Stimulated activated CD8-positive, alpha-beta memory T cell treated with anti-CD3 and anti-CD28 coated beads, Interleukin-15, amount 100 ng/mL, for 4 hours (primary cell): ENCODE measurements at places on chromosomes 5 and 9.

DNA sequence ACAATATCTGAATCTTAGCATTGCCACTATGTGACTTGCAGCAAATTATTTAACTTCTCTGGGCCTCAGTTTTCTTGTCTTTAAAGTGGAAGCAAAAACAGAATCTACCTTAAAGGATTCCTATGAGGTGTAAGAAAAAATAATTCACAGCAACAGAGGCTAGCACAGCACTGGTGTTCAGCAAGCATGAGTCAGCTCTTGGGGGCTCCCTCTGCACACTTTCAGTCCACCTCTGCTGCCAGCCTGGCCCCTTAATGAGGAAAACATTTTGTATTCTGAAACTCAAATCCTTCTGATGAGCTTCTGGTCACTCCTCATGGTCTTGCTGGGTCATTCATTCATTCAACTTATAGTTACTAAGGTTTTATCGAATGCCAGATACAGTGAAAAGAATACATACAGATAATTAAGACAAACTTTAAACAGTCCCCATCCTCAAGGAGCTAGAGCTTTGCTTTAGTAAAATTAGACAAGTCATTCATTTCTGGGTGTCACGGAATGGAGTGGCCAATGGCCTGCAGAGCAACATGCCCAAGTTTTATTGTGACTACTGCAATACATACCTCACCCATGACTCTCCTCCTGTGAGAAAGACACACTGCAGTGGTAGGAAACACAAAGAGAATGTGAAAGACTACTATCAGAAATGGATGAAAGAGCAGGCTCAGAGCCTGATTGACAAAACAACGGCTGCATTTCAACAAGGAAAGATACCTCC lies 26.8 kb upstream of the IQGAP2 start:
- no peak for DNase-seq

- DNase-seq, result no peak
Measured at GRCh38 chr5:143213851-143214363, 189.6 kb downstream of the NR3C1 start.

DNA sequence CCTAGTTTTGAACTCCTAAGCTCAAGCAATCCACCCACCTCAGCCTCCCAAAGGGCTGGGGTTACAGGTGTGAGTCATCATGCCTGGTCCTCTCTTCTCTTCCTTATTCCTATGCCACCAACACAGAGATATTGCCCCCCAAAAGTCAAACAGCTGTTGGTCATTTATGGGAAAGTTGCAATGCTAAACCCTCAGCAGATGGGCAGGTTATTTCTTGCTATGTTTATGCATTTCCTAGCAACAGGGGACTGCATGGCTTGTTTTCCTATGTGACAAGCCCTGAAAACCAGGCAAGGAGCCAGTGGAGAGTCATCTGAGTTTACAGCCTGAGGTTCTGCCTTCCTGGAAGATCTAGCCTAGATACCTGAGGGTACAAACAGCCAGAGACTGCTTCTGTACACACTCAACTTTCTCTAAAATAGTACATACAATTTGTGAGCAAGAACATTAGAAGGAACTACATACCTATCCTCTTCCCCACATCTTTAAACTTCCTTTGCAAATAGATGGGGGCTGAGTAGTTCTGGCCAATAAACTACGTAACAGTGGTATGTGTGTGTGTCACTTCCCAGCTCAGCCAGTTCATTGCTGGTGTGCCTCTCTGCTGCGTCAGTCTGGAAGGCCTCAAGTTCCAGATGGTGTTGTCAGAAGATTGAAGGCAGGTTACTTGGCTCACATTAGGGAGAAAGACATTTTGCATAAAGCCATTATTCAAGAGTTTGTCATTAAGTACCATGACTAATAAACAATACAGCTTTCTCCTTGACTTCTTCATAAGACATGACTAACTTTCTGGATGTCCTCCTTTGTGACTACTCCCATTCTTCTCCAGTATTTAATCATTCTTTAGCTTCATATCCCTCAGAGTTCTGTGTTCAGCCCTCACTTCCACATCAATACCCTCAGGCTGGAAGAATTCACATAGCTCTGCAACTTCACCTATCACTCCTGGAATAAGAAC lies 65.3 kb downstream of the CSNK1A1 start:
- DNase-seq, result no peak

- DNase-seq, result no peak
Measured at GRCh38 chr5:756171-756570, 28.4 kb downstream of the ZDHHC11B start.

DNA sequence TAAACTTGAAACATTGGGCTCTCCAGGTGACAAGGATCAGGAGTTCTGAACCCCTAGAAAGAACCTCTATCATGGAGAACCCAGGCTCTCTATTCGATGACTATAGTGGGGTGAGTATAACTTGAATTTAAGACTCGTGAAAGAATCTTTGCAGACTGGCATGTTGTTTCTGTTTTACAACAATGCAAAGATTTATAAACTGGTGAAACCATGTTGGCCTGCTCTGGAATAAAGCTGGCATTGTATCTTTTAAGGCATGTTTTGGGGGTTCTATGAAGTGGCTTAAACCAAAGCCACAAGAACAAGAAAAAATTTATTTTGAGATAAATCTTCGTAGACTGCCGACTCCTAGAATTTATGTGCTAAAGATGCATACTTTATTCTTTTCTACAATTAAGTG lies 9.8 kb upstream of the GDNF start:
- DNase-seq, result no peak

- no peak for DNase-seq
Measured at GRCh38 chr5:149820012-149820411, 89.9 kb downstream of the PPARGC1B start.

DNA sequence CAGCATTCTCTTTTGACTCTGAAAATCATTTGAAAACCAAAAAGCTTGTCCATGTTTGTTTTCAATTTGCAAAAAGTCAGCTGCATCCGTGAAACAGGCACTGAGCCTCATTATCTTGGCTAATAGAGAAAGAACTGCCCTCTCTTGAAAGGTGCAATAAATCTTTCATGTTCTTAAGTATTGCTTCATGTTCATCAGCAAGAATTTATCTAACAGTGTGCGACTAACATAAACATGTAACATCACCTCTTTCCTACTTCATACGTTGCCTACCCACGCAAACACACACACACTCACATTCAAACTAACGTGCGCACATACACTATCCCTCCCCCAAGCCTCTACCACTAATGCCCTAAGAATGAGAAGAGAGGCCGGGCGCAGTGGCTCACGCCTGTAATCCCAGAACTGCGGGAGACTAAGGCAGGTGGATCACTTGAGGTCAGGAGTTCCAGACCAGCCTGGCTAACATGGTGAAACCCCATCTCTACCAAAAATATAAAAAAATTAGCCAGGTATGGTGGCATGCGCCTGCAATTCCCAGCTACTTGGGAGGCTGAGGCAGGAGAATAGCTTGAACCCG lies 629.7 kb upstream of the ZNF608 start:
- no peak for DNase-seq

GRCh38 chr5:83964271-83964670 lies 243.6 kb upstream of the HAPLN1 start:
- no peak for DNase-seq
